Glutamatergic neuron (in vitro differentiated cells): ENCODE measurements at places on chromosomes 3 and 15. TPM values are rescaled to one million over a fixed set of nuclear protein-coding genes. Genes with fewer than 3 reads are reported as not detected.

MESP2 gene
- not detected for total RNA-seq

ATP2B2 gene
- 31.2 TPM for total RNA-seq

SCN5A gene
- total RNA-seq, result 4.8 TPM

COLQ gene
- total RNA-seq, result 4.8 TPM

SAMMSON gene
- total RNA-seq, result not detected

AQP9 gene
- total RNA-seq, result not detected

ADPRH gene
- total RNA-seq, result 1.1 TPM

- peaks cover 8% of the 10 kb centered on the region for H3K36me3 ChIP-seq
- H3K27ac ChIP-seq, result peak overlapping the region; percentile 80
- peak overlapping the region; percentile 63 for H3K4me3 ChIP-seq
- DNase-seq, result peak; percentile 40
- H3K4me1 ChIP-seq, result peaks cover 68% of the 10 kb centered on the region
These were observed 5.6 kb downstream of the RBP1 start for GRCh38 chr3:139533781-139534454.

GRCh38 chr3:156433910-156434309 lies 121.0 kb downstream of the SSR3 start:
- no peak overlapping the region for H3K4me3 ChIP-seq
- DNase-seq, result no peak
- H3K27me3 ChIP-seq, result peaks cover 2% of the 10 kb centered on the region
- no peak overlapping the region for H3K27ac ChIP-seq
- peaks cover 12% of the 10 kb centered on the region for H3K36me3 ChIP-seq

- no peaks in the 10 kb centered on the region for H3K36me3 ChIP-seq
- H3K27me3 ChIP-seq, result no peaks in the 10 kb centered on the region
- no peak for DNase-seq
- no peak overlapping the region for H3K4me3 ChIP-seq
- H3K27ac ChIP-seq, result no peak overlapping the region
These were observed 126.8 kb downstream of the MITF start for GRCh38 chr3:69865925-69866679.

DNA sequence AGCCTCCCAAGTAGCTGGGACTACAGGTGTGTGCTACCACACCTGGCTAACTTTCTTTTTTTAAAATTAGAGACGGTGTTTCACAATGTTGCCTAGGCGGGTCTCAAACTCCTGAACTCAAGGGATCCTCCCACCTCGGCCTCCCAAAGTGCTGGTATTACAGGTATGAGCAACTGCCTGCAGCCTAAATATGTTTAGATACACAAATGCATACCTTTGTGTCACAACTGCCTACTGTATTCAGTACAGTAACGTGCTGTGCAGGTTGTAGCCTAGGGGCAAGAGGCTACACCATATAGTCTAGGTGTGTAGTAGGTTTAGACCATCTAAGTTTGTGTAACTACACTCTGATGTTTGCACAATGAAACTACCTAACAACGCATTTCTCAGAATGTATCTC lies 9.5 kb upstream of the PAK6 start:
- H3K27ac ChIP-seq, result no peak overlapping the region
- H3K27me3 ChIP-seq, result no peaks in the 10 kb centered on the region
- H3K4me3 ChIP-seq, result no peak overlapping the region

GRCh38 chr15:46413799-46414198 lies 779.0 kb downstream of the SQOR start:
- no peak for DNase-seq
- no peak overlapping the region for H3K4me3 ChIP-seq
- H3K4me1 ChIP-seq, result no peaks in the 10 kb centered on the region

- peaks cover 4% of the 10 kb centered on the region for H3K27me3 ChIP-seq
- peaks cover 6% of the 10 kb centered on the region for H3K4me1 ChIP-seq
- H3K27ac ChIP-seq, result peak overlapping the region; percentile 88
These were observed 486 bp downstream of the LSG1 start for GRCh38 chr3:194671511-194671899.

GRCh38 chr3:57730682-57731081 lies 25.4 kb upstream of the SLMAP start:
- no peaks in the 10 kb centered on the region for H3K27me3 ChIP-seq
- no peak for DNase-seq
- H3K4me1 ChIP-seq, result no peaks in the 10 kb centered on the region
- H3K4me3 ChIP-seq, result no peak overlapping the region
- no peaks in the 10 kb centered on the region for H3K36me3 ChIP-seq

GRCh38 chr3:76760336-76760735 lies 279.6 kb upstream of the ROBO2 start:
- no peaks in the 10 kb centered on the region for H3K36me3 ChIP-seq
- H3K27ac ChIP-seq, result no peak overlapping the region
- no peak for DNase-seq

DNA sequence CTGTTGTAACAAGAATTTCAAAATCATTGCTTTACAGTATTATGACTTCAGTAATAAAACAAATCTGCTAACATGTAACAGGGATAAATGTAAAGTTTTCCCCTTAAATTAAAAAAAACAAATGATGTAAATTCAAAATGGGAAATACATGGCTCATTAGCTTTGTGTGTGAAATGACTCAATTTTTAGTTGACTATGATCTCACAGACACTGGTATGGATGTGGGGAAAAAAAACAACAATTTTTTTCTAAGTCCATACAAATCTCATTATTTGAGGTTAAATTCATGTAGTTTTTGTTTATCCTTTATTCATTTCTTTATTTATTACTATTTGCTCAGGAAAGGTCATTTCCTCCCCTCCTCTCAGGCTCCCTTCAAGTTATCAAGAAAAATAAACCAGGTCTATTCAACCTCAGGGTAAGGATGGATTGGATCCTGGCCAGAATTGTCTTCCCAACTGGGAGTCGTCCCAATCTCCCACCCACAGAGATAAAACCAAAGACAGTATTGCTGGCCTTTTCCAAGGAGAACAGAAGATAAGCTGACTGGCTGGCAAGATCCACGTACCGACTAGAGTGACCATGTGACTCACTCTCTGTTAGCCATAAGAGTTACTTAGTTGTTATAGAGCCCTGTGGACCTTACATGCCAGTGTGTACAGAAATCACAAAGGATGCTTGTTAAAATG lies 373.3 kb downstream of the GAP43 start:
- DNase-seq, result no peak
- peaks cover 7% of the 10 kb centered on the region for H3K27me3 ChIP-seq
- no peaks in the 10 kb centered on the region for H3K36me3 ChIP-seq
- H3K4me1 ChIP-seq, result peaks cover 37% of the 10 kb centered on the region
- no peak overlapping the region for H3K4me3 ChIP-seq

- H3K4me3 ChIP-seq, result no peak overlapping the region
- H3K4me1 ChIP-seq, result no peaks in the 10 kb centered on the region
- H3K27ac ChIP-seq, result no peak overlapping the region
- DNase-seq, result no peak
These were observed 427.0 kb upstream of the RARB start for GRCh38 chr3:25000971-25001591.

GRCh38 chr3:151864423-151865101 lies 8.9 kb upstream of the SUCNR1 start:
- peaks cover 4% of the 10 kb centered on the region for H3K27me3 ChIP-seq
- H3K36me3 ChIP-seq, result no peaks in the 10 kb centered on the region
- no peak overlapping the region for H3K27ac ChIP-seq
- peaks cover 9% of the 10 kb centered on the region for H3K4me1 ChIP-seq
- H3K4me3 ChIP-seq, result no peak overlapping the region
- DNase-seq, result no peak

GRCh38 chr3:191358929-191359328 lies 28.6 kb upstream of the UTS2B start:
- no peak overlapping the region for H3K4me3 ChIP-seq
- peaks cover 7% of the 10 kb centered on the region for H3K36me3 ChIP-seq
- H3K27me3 ChIP-seq, result peaks cover 3% of the 10 kb centered on the region
- DNase-seq, result no peak

- peak overlapping the region; percentile 99 for H3K4me3 ChIP-seq
- peak; percentile 22 for DNase-seq
- peaks cover 13% of the 10 kb centered on the region for H3K4me1 ChIP-seq
- no peaks in the 10 kb centered on the region for H3K36me3 ChIP-seq
- no peaks in the 10 kb centered on the region for H3K27me3 ChIP-seq
These were observed 727 bp downstream of the NSMCE3 start for GRCh38 chr15:29268706-29269484.

GRCh38 chr15:88661761-88662556 lies 23.1 kb downstream of the ISG20 start:
- H3K27me3 ChIP-seq, result peaks cover 4% of the 10 kb centered on the region
- no peak for DNase-seq
- no peaks in the 10 kb centered on the region for H3K36me3 ChIP-seq
- no peak overlapping the region for H3K4me3 ChIP-seq
- no peaks in the 10 kb centered on the region for H3K4me1 ChIP-seq

DNA sequence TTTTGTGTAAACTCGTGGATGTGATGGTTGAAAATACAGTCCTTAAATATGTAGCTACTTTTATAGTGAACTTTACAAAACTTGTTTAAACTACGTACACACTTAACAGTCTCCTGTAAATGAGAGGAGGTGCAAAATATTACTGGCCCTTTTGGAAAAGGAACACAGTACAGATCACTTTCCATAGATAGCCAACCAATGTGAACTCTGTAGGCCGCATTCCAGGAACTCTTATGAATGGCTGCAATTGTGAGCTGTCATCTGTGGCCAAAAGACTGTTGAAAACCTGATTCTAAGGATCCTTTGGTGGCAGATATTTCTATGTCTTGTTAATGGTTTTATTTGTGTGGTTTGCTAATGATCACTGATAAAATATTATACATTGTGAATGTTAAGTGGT lies 6.2 kb downstream of the TSC22D2 start:
- H3K36me3 ChIP-seq, result peaks cover 7% of the 10 kb centered on the region
- H3K4me3 ChIP-seq, result peak overlapping the region; percentile 93
- H3K4me1 ChIP-seq, result peaks cover 24% of the 10 kb centered on the region
- DNase-seq, result no peak
- H3K27me3 ChIP-seq, result peaks cover 5% of the 10 kb centered on the region
- H3K27ac ChIP-seq, result no peak overlapping the region
